ENCODE measurements at places on chromosomes 5 and 9.

DNA sequence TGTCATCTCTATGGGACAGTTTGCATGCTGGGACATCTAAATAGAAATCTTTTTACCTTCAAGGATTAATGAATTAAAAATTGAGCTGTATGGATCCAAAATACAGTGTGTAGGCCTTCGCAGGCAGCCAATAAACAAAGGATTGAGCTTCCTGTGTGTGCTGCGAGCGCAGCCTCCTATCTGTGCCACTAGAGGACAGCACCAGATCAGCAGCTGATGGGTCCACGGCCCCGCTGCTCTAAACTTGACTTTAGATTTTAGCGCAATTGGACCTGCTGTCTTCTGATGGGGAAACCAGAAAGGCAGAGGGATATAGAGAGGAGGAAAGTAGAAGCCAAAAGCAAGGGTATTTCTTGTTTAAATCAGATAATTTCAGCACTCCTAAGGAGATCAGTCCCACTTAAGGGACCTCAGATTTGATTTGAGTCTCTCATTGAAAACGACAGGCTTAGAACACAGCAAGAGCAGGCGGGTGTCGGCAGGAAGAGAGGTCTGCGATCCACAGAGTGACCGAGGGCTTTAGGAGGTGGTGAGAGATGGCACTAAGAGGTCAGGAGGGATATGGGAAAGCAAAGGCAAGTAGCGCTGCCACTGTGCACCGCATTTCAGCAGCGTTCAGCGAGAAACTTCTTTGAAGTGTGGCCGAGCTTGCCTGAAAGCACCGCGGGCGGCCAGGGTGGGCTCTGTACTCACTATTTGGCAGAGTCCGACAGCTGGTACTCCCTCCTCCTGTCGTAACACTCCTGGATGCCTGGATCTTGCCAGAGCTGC is 214.3 kb downstream of the GNA14 start:
- no peak for DNase-seq

GRCh38 chr5:143347698-143348344 is 55.7 kb downstream of the NR3C1 start:
- no peak for DNase-seq

DNA sequence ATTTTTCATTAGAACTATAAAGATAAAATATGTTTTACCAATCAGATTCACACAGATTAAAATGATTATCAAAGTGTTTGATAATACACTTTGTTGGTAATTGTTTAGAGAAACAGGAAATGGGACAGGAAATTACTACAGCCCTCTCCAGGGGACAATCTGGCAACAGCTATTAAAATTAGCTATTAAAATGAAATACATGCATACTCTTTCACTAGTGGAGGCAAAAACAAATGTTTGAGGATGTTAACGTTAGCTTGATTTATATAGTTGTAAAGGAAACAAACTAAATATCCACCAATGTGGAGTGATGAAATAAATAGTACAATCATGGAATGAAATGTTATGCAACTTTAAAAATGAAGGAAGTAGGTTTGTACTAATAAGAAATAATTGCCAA is 53.7 kb downstream of the TARS1 start:
- no peak for DNase-seq

- no peak for DNase-seq
Measured at GRCh38 chr5:90563108-90563507, 4.5 kb downstream of the ADGRV1 start.

DNA sequence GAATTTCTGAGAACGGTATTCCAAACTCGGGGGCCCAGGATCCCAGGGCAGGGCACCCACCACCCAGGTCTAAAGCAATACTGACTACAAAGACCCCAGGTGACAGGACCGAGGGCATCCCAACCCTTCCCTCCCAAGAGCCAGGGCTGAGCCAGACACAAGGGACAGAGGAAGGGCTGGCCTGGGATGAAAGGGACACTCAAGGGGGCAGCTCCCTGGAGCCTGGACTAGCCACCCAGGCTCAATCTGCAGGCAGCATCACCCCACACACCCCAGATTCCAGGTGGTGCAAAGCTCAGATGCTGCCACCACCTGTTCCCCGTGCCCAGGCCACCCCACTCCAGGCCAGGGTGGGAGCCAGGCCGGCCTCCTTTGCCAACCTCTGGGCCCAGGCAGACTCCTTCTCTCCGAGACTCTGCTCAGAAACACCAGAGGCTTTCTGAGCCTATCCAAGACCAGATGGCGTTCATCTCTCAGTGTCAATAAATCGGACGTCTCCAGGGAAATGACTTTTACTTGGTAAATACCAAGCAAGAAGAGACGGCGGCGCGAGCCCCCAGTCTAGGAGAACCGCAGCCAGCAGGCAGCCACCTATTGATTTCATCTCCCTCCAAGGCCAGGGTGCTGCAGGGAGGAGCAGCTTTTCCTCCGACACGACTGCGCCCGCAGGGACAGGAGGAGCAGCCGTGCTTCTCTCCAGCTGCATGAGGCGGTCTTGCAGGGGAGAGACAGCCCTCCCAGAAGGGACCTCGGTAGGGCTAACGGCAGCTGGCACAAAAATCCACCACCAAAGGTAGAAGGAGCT is 94.1 kb upstream of the ADAMTS2 start:
- DNase-seq, result no peak

GRCh38 chr5:14443671-14444093 is 137.9 kb upstream of the OTULINL start:
- no peak for DNase-seq

DNA sequence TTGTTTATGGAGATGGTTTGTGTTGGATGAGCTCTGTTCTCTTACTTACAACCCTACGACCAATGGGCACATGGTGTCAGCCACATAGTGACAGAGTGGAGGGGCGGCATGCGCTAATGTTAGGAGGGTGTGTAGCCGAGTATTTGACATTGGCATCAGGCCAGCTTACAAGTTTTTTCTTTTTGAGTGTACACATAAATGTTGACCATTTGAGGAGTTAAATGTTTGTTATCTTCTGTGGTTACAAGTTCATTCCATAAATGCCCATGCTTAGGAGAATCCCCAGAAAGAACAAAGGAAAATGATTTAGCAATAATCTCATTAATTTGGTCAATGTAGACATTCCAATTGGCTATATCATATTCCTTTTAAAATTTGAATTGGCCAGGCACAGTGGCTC is 180.1 kb upstream of the ELL2 start:
- no peak for DNase-seq

GRCh38 chr9:82275258-82275927 is 286.8 kb downstream of the SPATA31D1 start:
- DNase-seq, result no peak

GRCh38 chr5:173187054-173187743 is 42.9 kb downstream of the BNIP1 start:
- DNase-seq, result no peak

DNA sequence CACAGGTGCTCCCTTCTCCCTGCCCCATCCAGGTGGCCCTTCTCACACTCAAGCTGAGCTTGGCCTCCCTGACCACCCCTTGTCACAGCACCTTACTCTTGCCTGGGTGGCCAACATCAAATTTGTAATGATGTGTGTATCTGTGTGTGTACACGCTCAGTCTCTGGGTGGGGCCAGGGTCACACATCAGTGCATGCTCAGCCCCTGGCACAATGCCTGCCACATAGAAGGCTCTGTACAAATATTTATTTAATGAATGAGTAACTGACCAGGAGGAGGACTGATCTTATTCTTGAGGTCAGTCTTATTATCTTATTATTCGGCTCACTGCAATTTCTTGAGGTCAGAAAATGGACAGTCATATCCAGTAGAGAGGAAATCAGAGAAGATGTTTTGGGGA is 41.3 kb upstream of the HAND1 start:
- no peak for DNase-seq

GRCh38 chr9:79673614-79674013 is 101.8 kb downstream of the TLE4 start:
- DNase-seq, result no peak

DNA sequence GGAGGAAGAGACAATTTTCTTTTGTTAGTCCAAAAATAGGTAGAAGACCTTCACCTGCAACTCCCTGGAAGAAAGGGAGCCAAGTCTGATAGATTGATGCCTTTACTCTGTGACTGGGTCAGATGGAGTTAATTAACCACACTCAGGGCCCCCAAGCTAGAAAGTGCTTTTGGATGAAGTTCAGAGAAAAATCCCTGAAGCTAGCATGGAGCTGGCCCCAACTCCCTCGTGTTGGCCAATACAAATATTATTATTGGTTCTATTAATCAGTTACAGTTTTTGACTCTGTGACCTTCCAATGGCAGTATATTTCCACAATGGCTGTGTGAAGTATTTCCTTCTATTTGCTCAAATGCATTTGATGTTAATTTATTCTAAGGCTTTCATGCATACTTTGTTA is 1753.5 kb downstream of the EFNA5 start:
- DNase-seq, result no peak

DNA sequence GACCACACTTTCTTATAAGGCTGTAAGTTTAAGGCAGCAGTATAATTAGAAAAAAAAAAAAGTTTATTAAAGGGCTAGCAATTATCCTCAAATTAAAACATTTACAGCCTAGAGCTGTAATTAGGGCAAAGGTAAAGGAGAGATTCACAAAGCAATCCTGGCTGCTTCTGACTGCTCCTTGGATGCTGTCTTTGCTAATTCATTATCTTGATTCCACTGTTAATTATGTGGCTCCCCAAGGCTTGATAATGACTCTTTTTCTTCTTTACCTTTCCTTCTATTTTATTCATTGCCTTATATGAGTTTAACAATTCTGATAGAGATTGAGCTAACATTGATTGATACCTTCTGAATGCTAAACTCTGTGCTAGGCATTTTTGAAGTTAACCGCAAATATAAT is 476.5 kb downstream of the DTWD2 start:
- no peak for DNase-seq

- DNase-seq, result no peak
Measured at GRCh38 chr9:17398350-17398749, 180.5 kb upstream of the SH3GL2 start.

GRCh38 chr5:125411744-125412560 is 665.5 kb upstream of the ZNF608 start:
- DNase-seq, result no peak

- no peak for DNase-seq
Measured at GRCh38 chr5:65209341-65209740, 272.4 kb downstream of the ADAMTS6 start.

DNA sequence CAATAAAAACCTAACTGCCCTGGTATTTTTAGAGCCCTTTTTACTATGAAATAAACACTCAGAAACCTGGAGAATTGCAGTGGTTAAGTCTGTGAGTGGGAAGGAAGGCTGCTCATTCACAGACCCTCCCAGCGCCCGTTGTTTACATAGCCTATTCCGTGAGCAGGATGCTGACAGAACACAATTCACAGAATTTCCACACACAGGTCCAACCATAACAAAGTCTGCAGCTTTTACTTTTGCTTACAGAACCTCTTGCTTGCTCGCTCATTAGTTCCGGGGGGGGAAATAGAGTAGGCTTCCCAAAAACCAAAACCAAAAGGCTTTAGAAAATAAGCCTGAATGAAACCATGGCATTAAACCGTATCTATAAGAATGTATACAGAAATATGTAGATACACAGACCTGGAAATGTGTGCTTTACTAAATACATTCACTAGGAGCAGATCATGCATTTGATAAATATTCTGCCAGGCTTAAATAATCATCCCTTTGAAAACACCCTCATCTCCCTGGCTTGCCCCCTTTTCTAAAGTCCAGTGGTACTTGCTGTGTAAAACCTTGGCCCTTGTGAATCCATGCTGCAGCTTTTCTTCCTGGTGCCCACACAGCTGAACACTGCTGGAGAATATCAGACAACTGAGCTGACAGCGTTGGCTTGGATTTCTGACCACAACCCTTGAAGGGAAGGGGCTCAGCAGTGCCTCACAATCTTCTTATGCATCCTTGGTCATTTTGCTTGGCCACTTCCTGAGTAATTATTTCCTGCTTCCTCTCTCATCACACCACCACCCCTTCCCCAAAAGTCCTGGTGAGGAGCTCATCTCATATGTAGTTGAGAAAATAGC is 128.0 kb downstream of the FANCC start:
- no peak for DNase-seq

DNA sequence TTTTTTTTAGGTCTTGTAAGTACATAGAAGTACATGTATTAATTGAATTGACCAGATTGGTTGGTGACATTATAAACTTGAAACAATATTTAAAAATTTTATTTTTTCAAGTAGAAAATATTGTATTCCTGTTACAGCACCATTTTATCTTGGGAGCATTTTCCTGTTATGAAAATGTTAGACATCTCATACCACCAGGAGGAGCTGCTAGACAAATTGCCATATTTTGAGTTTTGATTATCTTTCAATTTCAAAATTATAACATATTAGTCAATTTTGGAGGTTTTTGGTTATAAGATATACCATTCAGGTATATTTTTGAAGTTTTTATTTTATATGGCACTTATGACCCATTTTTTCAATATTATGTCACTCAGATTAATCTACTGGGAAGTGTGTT is 84.4 kb downstream of the CNTLN start:
- DNase-seq, result no peak

DNA sequence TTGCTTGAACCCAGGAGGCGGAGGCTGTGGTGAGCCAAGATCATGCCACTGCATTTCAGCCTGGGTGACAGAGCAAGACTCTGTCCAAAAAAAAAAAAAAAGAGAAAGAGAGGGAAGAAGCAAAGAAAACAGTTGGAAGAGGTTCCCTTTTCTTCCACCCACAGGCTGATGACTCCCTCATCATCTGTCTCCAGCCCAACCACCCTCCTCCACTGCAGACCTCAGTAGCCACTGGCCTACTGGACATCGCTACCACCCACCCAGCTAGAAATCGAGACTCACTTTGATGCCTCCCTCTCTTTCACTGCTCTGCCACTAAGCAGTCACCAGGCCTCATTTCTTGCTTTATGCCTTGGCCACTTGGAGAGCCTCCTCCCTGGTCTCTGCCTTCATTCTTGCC is 71.2 kb downstream of the NIPSNAP3B start:
- DNase-seq, result no peak

GRCh38 chr9:21381448-21382339 is 3.5 kb downstream of the IFNA2 start:
- DNase-seq, result no peak

DNA sequence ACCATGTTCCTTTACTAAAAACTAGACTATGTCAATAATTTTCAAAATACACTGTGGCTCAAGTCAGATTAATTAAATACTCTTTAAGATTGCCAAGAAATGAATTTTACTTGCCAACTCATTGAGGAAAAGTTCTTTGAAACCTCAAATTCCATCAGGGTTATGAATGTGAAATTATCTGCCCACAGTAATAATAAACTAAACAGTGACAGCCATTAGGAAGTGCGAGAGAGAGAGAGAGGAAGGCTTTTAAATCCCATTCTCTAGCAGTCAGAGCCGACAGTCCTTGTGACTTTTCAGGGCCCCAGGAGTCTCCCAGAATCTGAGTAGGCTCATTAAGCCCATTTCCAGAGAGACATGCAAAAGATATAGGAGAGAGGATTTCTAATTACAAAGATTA is 236.1 kb downstream of the MARCHF11 start:
- DNase-seq, result no peak

DNA sequence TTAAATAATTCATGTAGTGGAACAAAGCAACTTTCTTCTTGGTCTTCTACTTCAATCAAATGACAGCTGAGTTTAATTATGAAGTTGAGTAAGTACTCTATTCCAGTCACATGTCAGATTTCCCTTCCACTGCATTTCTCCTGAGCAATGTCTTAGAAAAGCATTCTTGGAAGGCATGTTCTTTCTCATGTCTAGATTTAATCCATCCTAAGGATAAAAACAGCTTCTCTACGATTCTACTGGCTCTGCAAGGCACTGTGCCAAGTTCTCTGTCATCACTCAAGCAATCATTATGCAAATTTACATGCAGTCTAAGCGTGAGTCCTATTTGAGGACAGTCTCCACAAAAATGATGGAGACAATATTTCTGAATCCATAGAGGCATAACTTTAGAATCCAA is 142.4 kb downstream of the YIPF5 start:
- DNase-seq, result no peak

Measured in stimulated activated CD8-positive, alpha-beta memory T cell treated with anti-CD3 and anti-CD28 coated beads, Interleukin-4, amount 100 ng/mL, for 1 hour (primary cell).